GDM1 (cell line): ENCODE measurements at places on chromosomes 1 and 21.

- DNase-seq, result no peak
These were observed 61.4 kb upstream of the HTR1D start for GRCh38 chr1:23278717-23279116.

DNA sequence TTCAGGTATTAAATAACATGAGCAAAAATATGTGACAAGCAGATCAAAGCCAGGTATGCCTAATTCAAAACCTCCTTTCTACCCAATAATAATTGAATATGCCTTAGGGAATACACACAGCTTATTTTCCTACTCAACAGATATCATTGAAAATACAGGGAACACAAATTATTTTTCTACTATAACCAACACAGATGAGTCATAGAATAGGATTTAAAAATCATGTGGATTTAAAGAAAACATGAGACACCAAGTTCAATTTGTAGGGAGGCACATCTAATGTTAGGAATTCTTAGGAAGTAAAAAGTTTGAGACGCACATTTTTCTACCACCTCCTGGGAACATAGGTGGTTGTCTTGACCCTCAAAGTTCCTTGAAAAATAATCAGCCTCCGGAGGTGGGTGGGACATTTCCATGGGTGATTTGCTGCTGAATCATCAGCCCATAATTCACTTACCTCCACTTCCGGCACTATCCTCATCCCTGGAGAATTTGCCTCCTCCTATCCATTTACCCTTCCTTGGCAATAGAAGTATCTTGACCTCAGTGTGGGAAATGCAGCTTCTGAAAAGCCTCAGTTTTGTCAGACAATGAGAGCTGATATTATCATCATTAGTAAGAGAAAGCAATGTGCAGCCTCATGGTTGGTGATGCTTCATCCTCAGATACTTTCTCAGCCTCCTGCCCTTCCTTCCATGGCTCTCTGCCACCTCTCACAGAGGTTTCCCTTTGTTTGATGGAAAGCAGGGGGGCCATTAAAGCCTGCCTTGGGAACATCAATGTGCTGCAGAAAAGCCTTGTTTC is 33.5 kb upstream of the RGS4 start:
- no peak for DNase-seq

DNA sequence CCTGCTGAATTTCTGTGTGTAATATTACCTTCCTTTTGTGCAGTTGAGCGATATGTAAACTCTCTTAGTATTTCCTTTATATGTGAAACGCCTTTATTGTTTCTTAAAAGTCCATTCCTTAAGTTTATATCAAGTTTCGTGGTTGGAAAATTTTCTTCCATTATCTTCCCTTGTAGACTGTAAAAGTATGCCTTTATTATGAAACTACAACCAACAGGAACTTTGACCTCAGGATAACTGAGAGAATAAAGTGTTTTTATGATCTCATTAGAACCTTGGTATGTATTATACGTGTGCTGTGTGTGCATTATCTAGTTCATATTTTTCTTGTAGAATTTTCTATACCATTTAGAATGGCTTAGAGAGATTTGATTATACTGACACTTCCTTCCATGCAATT is 3.1 kb upstream of the CDC14A start:
- no peak for DNase-seq

GRCh38 chr1:198246337-198246736 is 89.5 kb downstream of the NEK7 start:
- DNase-seq, result no peak

DNA sequence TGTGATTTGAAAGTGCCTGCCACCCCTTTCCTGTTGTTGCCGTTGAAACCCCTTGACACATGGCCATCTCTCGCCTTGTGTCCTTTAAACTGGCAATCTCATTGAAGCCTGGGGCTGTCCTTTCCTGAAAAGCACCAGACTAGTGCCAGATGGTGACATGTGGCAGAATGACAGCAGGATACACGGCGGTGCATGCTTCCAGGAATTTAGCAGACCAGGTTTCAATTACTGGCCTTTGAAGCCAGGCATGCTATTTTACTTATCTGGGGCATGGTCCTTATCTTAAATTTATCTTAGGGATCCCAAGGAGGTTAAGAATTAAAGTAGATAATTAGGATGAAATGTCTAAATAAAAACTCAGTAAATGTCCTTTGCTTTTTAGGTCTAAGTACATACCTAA is 15.2 kb downstream of the PLPPR4 start:
- DNase-seq, result no peak

- no peak for DNase-seq
These were observed 755 bp downstream of the FBXO42 start for GRCh38 chr1:16351456-16351993.

GRCh38 chr1:224656392-224656791 is 40.3 kb downstream of the CNIH3 start:
- DNase-seq, result no peak

- no peak for DNase-seq
These were observed 1.8 kb upstream of the PLCH2 start for GRCh38 chr1:2474104-2474844.

GRCh38 chr1:246320286-246320685 is 186.8 kb downstream of the SMYD3 start:
- DNase-seq, result no peak

DNA sequence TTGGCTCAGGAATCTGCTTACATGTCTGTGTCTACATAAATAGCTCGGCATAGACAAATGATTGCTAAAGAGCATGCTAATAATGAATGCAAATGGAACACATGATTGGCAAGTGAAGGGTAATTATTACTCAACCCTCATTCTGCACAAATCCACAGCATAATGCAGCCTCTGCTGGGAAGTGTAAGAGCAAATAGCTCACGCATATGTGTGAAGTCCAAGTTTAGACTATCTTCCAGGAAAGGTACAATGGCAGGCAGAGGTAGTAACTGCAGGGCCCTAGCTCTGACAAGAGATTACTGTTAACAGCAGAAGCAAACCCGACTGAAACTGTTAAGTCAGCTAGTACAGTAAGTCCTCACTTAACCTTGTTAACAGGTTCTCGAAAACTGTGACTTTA is 7.0 kb upstream of the IL6R start:
- no peak for DNase-seq

- no peak for DNase-seq
These were observed 264.0 kb downstream of the ADGRL2 start for GRCh38 chr1:82064691-82065090.

- DNase-seq, result no peak
These were observed 28.0 kb downstream of the IARS2 start for GRCh38 chr1:220121791-220122530.

GRCh38 chr1:26784886-26785285 is 2.9 kb upstream of the PIGV start:
- no peak for DNase-seq

GRCh38 chr1:94909486-94909885 is 17.4 kb downstream of the CNN3 start:
- no peak for DNase-seq

DNA sequence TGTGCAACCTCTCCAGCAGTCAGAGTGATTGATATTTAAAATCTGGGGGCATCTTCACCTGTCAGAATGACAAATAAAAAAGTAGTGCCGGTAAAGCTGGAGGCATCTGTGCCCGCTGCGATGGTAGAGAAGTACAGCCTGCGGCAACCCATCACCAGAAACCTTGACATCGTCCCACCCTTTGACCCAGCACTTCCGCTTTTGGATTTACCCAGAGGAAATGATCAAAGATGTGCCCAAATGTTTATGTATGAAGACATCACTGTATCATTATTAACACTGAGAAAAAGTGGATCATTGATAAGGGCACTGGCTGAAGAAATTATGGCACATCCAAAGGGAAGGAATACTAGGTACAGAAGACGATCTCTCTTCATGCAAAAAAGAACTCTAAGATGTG is 96.0 kb downstream of the PGBD5 start:
- DNase-seq, result no peak

DNA sequence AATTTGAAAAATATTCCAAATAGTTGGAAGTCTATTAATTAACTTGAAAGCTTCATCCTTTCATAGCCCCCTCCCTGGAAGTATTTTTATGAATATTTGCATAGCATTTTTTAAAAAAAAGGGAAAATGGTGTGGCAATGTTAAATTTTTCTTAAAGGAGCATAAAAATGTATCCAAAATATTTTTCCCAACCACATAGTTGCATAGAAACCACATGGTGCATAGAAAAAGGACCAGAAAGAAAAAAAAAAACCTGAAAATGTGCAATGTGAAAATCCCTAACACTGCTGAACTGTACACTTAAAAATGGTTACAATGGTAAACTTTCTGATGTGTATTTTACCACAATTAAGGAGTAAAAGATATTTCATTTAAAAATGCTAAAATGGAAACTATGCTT is 8.0 kb downstream of the C1orf167 start:
- DNase-seq, result no peak

- DNase-seq, result no peak
These were observed at the start of gene FCRL1 for GRCh38 chr1:157819896-157820295. FCRL1 (minus strand) TSS chr1:157820120; CDS start chr1:157820037, 83 bp downstream.

- DNase-seq, result no peak
These were observed 18.3 kb upstream of the PLEKHA6 start for GRCh38 chr1:204377800-204378668.
